ENCODE measurements at places on chromosomes 1 and 21. TPM values are rescaled to one million over a fixed set of nuclear protein-coding genes. Genes with fewer than 3 reads are reported as not detected.

Gene TEX38
- not detected for total RNA-seq

Gene FALEC
- total RNA-seq, result 0.20 TPM

Gene ADAMTS4
- total RNA-seq, result 26.8 TPM

Gene IGSF21
- not detected for total RNA-seq

DNA sequence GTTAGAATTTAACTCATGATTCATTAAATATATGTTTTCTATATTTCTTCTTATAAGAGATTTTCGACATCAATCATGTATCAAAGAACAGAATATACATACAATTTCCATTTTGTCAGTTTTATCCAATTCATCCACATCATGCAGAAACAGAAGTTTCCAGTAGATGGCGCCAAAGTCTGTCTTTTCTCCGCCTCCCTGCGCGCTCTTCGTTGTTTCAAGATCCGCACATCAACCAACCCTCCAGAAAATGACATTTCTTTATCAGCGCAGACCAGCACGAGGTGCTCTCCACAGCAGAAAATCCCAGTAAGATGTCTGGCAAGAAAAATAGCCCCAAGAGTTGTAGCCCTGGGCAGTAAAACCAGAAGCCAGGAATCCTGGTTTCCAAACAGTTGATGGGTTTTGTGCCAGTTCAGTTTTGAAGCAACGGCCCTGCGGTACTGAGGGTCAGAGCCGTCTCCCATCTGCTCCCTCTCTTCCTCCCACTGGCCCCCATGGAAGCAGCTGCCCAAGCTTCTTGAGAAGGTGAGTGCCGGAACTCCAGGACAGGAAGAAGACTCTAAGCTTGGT lies 38.6 kb upstream of the GPR137B start:
- no peak for DNase-seq

DNA sequence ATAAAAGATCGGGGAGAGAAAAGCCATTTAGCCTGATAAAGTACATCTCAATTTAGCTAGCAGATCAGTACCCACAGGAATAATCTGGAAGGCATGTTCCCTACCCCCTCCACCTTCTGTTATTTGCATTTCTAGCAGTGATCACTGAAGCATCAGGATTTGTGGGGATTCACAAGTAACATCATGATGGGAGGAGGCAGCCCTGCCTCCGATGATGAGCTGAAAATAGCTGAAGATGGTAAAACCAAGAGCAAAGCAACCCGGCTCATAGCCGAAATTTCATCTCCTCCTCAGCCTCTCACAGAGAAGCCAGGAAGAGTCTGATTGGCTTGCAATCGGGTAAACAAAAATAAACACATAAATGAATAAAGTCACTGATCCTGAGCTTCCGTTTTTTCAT lies 2.4 kb downstream of the CCSAP start:
- no peak for DNase-seq

- no peak for DNase-seq
These were observed 8.7 kb upstream of the SLC25A24 start for GRCh38 chr1:108208724-108209446.

DNA sequence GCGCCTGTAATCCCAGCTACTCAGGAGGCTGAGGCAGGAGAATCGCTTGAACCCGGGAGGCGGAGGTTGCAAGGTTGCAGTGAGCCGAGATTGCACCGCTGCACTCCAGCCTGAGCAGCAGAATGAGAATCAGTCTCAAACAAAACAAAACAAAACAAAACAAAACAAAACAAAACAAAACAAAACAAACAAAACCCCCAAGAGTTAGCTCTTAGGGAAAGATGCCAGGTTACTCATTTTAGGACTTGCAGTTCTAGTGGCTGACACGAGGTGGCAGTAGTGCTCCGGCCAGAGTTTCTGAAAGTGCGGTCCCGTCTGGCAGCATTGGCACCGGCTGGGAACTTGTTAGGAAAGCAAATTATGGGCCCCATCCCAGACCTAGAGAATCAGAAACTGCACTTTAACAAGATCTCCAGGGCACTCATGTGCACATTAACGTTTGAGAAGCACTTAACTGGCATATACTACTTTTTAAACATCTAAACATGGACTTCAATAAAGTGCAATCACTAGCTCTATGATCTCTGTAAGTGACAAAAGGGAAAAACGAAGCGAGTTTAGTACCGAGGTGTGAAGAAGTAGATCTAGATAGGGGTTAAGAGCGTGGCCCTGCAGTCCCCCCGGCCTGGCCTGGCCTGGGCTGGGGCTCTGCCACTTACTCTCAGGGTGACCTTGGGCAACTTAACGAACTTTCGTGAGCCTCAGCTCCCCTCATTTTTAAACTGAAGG lies 41.9 kb upstream of the TNFRSF1B start:
- DNase-seq, result peak; percentile 19

GRCh38 chr1:178947677-178947981 lies 76.8 kb upstream of the ANGPTL1 start:
- no peak for DNase-seq

DNA sequence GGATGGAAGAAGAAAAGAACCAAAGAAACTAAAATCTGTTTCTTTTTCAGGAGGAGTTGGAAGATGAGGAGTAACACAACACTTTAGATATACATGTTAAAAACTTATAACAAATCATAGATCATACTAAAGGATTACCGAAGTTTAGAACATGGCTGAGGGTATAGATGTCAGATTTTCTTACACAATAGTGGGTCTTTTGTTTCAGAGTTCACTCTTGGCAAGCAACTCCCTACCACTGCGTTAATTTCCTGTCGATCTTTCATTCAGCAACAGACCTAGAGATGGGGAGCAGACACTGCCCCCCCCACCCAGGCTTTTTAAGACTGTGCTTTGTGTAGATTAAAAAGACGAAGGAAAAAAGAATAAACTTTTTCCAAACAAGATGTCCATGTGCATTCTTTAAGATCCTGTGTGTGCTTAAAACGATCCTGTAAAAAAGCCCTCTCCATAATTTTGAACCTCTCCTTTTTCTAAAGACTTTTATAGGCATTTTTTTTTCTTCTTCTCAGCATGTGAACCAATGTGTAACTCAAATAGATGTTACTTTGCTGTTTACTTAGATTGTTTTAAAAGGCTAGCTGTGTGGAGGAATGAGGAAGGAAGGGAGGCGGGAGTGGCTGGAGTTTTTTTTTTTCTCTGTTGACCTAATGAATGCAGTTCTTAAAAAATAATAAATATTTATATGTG lies 50.4 kb downstream of the NFIA start:
- DNase-seq, result peak; percentile 70

GRCh38 chr1:117612517-117613248 lies 6.8 kb downstream of the TENT5C start:
- DNase-seq, result no peak

- DNase-seq, result no peak
These were observed 6.5 kb upstream of the SLX9 start for GRCh38 chr21:44933199-44933917.

Data from pulmonary artery endothelial cell (primary cell).